ENCODE measurements at places on chromosomes 6 and 20.

GRCh38 chr6:169803816-169804340 lies 52.5 kb downstream of the ERMARD start:
- no peak for DNase-seq

DNA sequence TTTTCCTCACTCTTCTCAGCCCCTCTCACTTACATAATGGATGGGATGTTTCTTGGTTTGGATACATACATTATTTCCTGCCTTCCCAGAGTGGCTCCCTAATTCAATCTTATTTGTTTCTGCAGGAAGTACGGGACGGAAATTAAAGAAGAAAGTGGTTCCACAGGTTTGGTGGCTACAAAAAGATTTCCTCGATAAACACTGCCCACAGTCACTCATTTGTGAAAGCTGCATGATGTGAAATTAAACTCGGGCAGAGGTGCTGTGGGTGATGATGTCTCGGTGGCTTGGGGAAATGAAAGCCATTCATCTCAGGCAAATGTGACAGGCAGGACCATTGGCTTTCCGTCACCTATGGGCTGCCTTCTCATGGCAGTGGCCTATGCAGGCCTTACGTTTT lies 119.5 kb upstream of the KCNG1 start:
- no peak for DNase-seq

DNA sequence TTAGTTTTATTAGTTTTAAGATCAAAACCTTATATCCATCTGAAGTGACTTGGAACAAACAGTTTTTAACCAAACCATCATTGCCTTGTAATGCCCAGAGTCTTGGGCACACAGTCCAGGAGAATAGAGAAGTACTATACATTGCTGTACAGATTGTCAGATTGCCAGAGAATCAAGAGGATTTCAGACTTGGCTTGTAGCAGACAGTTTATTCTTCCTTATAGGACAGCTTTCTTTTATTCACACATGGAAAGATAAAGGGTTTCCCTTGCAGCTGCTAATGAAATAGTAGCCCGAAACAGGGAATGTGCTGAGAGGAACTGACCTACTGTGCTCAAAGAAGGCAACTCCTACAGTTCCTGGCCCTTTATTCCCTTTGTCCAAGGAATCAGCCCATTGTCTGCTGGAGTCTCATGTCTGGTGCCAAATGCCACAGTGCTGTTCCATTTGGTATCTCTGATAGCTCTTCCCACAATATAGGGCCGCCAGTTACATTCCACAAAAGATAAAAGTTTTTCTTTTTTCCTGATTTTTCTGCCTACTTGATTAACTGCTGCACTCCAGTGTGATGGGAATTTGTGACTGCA lies 30.6 kb downstream of the DCBLD1 start:
- no peak for DNase-seq

DNA sequence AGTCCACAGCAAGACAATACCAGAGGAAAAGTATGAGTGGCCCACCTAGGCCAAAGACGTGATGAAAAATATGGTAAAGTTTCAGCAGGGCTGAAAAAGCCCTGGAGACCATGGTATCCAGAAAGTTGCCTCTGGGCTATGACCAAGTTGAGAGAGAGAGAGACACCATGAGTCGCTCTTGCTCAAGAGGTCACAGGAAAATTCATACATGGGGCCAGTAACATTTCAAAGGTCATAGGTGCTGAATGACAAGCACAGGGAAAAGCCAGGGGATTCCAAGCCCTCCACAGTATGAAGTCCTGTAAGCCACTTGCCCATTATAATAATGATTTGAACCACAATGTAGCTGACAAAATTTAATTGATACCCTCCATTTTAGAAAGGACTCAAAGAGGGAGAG lies 657.7 kb upstream of the CITED2 start:
- DNase-seq: no peak

DNA sequence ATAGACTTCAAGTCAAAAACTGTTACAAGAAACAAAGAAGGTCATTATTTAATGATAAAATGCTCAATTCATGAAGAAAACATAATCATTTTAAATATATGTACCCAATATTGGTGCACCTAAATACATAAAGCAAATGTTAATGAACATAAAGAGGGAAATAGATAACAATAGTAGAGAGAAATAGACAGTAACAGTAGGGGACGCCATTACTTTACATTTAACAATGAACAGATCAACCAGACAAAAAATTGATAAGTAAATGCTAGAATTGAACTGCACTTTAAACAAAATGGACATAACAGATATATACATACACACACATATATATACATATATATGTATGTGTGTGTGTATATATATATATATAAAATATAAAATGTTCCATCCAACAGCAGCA lies 37.4 kb downstream of the IL22RA2 start:
- DNase-seq: no peak

DNA sequence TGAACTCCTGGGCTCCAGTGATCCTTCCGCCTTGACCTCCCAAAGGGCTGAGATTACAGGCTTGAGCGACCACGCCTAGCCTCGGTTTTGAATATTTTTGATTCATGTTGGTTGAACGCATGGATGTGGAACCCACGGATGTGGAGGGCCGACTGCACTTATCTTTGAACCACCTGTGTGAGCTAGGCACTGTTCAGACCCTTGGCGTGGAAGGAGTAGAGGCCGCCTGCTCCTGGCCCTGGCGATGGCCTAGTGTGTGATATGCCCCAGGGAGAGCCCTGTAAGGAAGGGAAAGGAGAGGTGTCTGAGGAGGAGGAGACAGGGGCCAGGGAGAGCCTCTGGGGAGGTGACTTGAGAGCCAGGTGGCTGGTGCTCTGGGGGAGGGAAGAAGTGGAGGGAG lies 64.3 kb downstream of the BCAS4 start:
- no peak for DNase-seq

GRCh38 chr6:71077655-71078054 lies 120.8 kb upstream of the B3GAT2 start:
- DNase-seq: no peak

DNA sequence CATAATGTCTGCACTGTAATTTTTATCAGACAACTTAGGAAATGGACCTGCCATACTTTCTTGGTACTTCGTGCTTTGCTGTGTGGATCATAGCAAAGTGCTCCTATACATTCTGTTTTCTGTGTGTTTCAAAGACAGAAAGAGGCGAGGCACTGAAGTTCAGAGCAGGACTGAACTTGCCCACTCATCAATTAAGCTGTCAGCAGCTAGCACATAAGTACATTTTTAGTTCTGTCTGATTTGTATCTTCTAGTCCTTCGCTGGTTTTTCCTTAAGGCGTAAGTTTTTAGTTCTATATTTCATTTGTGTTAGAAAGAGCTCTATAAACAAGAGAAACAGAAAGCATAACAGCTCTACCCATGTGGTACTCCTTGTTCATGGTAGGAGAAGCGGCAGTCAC lies 42.1 kb downstream of the MAP3K4 start:
- DNase-seq: no peak

DNA sequence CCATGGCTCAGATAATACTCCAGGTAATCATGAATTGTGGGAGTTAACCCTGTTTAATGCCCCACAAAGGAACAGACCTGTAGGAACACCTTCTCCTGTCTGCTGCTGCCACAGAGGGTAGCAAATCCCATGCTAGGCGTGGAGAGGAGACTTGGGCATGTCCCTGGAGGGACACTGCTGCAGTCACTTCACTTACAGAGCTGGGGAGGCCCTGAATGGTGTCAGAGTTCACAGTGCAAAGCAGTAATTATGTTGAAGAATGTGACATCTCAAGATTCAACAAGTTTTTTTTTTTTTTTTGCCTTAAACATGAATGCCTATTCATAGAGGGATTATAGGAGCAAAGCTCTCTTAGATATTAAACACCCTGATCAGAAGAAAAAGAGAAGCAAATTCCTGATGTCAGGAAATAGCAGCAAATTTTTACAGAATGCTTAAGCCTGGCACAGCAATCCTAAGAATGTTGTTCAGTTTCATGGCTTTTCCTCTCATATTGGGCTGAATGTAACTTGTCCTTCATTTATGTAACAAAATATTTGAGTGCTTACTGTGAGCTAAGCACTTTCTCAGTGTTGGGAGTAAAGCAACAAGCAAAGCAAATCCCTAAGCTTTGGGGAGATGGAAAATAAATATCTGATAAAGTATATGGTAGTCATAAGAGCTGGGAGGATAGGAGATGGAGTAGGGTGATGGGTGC lies 45.0 kb downstream of the CARMIL1 start:
- DNase-seq: no peak

DNA sequence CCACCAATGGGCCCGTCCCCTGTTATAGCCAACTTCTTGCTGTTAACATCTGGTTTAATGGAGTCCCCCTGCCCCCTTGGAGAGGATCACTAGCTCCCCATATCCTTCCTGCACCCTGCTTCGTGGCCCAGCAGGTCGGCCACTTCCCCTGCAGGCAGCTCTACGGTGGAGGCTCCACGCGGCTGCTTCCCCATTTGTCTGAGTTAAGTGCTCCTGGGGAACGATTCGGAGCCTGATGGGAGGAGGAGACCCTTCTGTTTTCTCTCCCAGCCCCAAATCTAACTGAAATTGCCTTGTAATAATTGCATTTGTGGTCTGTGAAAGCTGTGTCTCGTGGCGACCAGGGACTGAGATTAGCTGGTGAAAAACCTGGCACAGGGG lies 74.6 kb downstream of the SULF2 start:
- DNase-seq: no peak

DNA sequence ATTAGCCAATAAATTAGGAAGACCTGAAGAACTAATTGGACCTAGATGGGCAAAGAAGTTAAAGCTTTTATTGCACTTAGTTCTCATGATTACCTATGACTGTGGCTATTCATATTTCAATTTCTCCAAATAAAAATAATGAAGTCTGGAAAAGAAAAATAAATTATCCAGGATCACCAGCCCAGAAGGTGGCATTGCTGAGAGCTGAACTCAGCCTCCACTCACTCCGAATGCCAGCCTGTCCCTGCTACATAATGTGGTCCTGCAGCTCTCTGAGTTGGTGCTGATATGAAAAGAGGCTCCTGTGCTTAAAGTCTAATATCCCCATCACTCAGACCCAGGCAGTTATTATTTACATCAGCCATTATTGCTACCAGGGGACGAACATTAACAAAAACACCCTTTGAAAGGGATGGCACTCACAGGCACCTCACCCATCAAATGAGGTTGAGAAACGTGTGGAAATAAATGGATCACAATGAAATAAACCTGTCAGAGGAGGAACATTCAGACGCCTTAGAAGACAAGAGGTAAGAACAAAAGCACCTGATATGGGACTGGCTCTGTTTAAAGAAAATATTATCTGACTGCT lies 649.7 kb upstream of the CHD6 start:
- no peak for DNase-seq

DNA sequence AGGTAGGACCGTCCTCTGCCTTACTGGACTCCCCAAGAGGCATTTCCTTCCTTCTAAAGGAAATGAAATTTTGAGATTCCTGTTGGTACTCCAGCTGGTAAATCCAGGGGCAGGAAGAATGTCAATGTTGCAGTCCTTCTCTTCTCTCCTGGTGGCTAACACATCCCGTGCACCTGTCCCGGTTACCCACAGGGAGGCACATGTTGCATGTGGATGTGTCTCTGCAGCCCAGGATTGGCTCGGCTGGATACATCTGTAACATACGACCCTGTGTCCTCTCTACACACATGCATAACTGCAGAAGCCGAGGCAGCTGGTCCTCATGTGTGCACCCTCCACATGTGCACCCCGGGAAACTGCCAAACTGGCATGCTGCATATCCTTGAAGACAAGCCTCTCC lies 1.3 kb upstream of the LRFN2 start:
- DNase-seq: no peak

DNA sequence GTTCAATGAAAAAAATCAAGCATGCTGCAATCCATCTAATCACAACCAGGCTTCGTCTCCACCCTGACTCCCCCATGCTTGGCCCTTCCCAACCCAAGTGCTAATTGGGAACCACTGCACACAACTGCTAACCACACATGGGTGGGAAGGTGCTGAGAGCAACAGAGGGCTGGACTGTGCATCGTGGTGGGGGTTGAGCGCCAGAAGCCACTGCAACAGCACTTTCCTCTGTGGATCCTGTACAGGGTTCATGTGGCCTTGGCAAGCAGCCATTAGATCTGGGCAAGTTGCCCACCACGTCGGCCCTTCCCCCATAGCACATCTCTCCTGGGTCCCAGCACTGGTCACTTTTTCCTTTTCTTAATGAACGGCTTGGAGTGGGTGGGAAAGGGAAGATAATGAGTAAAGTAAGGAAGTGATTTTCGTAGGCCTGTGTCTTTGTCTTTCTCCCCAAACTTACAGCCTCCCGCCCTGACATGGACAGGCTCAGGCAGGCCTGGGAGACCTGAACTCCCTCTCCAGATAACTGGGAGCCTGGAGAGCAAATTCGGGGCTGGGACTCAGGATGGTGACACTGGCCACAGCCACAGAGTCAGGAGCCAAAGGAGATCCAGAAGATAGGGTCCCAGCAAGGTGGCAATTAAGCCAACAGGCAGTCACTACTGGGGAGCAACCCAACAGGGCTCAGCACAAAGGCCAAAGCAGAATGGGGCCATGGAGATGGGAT lies 34.4 kb upstream of the MRPS10 start:
- no peak for DNase-seq

DNA sequence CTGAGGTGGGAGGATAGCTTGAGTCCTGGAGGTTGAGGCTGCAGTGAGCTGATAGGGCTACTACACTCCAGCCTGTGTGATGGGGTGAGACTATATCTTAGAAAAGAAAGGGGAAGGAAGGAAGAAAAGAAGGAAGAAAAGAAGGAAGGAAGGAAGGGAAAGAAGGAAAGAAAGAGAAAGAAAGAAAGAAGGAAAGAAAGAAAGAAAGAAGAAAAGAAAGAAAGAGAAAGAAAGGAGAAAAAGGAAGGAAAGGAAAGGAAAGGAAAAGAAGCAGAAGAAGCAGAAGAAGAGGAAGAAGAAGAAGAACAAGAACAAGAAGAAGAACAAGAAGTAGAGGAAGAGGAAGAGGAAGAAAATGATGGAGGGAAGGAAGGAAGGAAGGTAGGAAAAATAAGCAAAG lies 1130.2 kb upstream of the MAP3K7 start:
- DNase-seq: no peak

DNA sequence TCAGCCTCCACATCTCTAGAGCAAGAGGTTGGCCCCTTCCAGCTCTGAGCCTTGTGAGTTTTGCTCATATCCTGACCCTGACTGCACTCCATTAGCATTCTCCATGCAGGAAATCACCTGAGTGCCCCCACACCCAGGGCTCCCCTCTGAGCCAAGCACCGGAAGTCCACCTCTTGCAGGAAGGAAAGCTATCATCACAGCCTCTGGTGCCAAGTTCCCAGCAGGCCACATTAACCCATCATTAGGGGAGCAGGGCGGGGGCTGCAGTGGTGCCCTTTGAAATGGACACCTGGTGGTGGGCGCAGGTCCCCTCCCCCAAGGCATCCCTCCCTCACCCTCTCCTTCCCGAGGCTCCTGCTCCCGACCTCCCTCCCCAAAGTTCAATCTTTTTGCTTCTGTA lies 16.1 kb downstream of the GRM4 start:
- DNase-seq: peak; percentile 25

DNA sequence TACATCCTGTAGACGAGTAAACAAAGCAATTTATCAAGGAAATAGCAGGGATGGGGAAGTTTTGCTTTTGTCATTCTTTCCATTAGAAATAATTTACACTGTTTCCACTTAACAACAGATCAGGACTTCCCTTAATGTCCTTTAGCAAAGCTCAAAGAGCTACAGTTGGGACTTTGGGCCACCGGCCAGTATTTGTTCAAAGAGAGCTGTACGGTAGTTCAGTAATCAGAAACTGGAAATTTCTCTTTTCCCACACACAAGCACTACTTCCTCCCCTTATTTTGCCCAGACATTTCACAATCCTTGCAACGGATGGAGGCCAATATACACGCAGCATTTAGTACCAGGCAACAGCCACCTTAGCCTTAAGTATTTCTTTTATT lies 12.1 kb upstream of the HINT3 start:
- DNase-seq: no peak
